ENCODE measurements at places on chromosomes 7 and 10. TPM values are rescaled to one million over a fixed set of nuclear protein-coding genes. Genes with fewer than 3 reads are reported as not detected.

LRRD1 gene
- total RNA-seq: 0.14 TPM

- no peak for DNase-seq
These were observed 29.4 kb downstream of the HGF start for GRCh38 chr7:81740403-81740802.

- no peak for DNase-seq
These were observed 86.8 kb upstream of the RSU1 start for GRCh38 chr10:16904049-16904448.

ADRB1 gene
- 0.32 TPM for total RNA-seq

- DNase-seq: no peak
These were observed 122.0 kb downstream of the TRRAP start for GRCh38 chr7:99000196-99000903.

DNA sequence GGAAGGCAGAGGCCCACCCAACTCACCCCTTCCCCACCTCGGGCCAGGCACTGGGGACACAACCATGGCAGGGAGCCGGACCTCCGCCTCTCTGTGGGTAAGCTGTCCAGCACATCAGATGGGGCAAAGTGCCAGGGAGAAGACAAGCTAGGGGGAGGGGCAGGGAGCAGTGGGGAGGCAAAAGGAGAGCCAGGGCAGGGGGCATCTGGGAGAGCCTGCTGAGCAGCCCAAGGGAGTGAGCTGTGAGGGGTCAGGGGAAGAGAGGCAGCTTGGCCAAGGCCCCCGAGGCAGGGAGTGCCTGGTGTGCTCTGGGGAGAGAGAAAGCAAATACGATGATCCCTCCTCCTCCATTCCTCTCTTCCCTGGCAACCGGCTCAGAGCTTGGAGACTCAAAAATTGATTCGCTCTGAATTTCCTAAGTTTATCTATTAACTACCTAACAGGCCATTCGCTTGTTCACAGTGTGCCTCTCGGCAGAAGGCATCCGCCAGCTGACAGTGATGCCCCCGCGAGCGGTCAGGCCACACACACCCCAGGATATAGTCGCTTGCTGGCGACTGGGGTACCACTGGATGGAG lies 4.5 kb downstream of the CAMK2B start:
- DNase-seq: no peak

GRCh38 chr7:158399762-158400161 lies 187.9 kb downstream of the PTPRN2 start:
- peak; percentile 62 for DNase-seq

DNA sequence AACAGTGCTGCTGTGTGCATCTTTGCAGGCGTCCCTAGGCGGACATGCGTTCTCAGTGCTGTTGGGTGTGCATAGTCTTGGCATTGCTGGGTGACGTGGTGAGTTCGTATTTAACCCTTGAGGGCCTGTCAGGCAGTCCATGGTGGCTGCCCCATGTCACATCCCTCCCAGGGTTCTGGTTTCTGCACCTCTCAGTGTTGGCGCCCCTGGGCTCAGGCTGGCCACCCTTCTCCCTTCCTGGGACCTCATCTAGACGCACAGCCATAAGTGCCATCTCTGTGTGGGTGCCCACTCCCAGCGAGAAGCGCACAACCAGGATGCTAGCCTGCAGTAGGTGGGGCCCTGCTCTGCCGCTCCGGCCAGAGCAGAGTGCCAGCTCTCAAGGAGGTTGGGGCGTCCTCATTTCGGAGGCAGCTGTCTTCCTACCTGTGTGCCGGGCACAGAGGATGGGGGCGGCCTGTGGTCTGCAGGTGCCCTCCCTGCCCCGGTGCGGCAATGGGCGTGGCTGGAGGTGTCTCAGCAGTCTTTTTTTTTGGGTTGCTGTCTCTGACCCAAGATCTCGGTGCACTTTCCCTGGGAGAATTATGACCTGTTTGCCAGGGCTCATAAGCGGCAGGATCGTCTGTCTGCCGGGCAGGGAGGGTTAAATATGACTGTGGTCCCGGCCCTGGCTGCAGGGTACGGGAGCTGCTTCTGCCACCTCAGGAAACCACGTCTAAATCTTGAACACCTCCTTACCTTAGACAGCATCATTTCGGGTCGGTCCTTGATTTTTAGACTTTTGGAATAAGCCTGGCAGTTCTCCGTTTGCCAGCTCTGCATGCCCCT lies 6.5 kb downstream of the INPP5A start:
- DNase-seq: peak; percentile 48

GRCh38 chr7:35032166-35032565 lies 5.1 kb downstream of the DPY19L1 start:
- no peak for DNase-seq

DNA sequence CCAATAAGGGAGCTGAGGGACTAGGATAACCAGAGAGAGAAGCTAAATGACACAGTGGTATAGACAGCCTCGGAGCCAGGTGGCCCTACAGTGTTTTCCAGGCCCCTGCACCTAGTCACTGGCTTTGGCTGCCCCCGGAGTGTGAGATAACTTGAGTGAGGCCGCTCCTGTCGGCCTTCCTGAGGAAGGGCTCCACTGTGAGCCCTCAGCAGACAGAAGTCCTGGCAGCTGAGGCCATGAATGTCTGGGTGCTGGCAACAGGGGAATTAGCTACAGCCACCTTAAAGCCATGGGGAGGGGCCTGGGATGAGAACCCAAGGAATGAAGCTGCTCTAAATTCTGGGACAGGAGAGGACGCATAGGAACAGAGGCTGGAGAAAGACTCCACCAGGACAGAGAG lies 4.6 kb upstream of the GDF10 start:
- peak; percentile 66 for DNase-seq

DNA sequence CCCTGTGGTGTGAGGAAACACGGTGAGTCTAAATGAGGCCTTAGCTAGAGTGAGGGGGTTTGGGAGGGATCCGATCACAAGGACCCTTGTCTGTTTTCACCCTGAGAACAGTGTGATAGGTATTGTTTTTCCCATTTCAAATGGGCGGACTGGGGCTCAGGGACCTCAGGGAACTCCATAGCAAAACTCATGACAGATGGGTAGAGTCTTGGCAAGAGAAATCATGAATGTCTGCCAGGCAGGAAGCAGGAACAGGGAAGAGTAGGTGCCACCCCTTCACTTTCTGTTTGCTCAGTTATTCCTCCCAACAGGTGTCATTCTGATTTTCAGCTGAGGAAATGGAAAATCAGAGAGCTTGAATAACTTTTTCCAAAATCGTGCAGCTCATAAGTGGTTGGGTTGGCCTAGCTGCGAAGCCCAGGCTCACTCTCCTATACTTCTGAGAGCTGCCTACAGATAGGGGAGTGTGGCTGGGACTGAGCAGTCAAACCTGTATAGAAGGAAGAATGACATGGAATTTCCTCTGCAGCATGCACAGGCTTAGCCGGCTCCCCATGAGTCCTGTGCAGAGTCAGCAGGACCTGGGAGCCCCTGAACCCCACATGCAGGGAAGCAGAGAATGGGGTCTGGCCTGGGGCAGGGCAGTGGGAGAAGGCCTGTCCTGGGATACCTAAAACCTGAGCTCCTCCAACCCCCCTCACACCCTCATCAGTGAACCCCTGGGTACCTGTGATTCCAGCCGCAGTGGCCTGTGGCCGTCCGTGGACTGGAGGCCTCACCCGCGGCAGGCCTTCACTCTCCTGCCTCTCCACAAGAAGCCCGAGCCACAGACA lies 17.6 kb upstream of the C10orf105 start:
- no peak for DNase-seq

LGI1 gene
- total RNA-seq: 2.6 TPM

GRCh38 chr7:130397051-130397757 lies 16.9 kb downstream of the CPA1 start:
- DNase-seq: no peak

DNA sequence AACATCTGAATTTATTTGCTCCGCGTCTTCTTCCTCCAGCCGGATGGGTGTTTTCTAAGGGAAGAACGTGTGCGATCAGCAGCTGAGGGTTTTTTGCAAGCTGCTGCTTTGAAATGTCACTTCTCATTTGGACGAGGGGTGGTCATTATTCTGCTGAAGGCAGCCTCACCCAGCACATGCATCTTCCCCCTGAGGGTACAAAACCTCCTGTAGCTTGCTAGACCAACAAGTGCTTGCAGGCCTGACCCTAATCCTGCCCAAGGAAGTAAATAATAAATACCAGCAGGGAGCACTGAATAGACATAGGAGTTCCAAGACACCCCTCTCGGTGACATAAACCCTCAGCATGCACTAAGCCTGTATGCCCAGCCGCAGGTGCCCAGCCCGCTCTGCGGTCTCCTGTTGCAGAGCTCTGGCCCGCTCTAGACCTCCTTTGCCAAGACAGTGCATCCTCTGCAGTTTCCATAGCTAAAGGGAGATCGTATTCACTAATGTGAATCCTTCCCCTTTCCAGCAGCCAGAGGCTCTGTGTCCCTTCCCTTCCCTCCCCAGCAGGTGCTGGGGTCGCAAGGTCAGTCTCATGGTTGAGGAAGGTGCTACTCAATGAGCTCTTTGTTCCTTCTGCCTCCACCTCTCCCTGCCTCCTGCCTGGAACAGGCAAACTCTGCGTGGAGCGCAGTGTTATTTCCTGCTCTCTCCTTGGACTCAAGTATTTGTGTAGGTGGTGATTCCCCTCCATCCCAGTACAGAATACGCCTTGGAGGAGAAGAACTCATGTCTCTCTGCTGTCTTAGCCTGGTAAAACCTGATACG lies 36.6 kb downstream of the SBDS start:
- DNase-seq: peak; percentile 64

- no peak for DNase-seq
These were observed 42.6 kb upstream of the ECHDC3 start for GRCh38 chr10:11699550-11700097.

DNA sequence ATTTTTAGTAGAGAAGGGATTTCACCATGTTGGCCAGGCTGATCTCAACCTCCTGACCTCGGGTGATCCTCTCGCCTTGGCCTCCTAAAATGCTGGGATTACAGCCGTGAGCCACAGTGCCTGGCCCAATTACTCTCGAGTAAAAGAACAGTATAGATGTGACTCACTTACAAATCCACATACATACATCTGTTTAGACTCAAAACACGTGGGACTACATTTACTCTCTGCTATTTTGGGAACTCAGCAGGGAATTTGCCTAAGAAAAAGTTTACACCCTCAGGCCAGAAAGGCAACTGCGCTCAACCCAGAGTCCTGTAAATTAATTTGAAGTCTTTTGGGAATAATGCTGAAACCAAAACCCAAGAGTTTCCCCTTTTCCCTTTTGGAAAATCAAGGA lies 289.7 kb downstream of the KLF6 start:
- no peak for DNase-seq

WEE2 gene
- not detected for total RNA-seq

DNA sequence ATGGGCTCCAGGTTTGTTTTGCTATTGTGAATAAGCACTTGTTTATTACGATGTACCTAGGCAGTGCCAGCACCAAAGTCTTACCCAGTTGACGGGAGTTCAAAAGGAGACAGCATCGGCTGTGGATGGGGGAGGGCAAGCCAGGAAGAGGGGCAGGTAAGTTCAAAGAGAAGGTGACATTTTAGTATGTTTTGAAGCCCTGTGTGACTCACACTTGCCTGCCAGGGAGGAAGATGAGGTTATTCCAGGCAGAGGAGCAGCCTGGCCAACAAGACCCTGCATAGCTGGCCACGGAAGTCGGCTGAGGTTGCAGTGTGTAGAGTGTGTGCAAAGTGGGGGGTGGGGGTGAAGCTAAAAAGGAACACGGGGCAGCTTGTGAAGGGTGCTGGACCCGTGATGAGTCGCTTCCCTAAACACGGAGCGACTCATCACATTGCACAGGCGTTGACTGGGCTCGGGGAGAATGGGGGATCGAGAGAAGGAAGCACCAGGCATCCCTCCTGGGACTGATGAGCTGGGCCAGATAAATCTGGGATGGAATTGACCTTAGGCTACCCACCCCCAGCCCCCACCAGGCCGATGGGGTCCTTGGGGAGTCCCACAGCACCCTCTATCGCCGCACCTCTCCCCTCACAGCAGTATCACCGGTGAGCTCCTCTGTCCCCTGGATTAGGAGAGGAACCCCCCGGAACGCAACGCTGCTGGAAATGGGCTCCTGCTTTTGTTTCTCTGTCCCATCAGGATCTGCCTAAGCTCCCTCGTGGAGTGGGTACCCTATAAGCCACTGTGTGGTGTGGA lies 97.9 kb upstream of the IKZF1 start:
- no peak for DNase-seq

DNA sequence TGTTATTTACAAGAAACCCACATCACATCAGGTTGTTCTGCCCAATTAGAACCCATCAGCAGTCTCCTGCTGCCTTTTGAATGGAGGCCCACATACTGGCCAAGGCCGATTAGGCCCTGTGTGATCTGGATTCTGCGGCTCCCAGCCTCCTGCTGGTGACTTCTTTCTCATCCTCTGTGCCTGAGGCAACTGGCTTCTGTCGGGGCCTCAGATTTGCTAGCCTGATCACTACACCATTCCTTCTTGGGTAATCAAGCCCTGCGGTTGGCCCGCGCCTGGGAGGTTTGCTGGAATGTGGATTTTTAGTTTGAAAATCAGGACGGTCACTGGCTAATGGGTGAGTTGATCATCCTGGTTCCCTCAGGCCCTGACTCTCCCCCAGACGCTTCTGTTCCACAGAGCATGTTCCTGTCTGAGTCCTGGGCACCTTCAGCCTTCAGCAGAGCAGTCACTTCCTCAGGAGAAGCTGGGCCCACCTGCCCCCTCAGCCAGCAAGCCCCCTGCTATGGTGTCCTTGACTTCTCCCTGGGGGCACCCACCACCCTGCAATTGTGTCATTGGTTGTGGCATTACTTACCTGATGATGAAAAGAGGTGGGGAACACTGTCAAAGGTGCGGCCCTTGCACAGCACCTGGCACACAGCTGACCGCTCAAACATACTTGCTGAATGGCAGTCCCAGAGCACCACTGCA lies 207.6 kb downstream of the PHTF2 start:
- no peak for DNase-seq

DNA sequence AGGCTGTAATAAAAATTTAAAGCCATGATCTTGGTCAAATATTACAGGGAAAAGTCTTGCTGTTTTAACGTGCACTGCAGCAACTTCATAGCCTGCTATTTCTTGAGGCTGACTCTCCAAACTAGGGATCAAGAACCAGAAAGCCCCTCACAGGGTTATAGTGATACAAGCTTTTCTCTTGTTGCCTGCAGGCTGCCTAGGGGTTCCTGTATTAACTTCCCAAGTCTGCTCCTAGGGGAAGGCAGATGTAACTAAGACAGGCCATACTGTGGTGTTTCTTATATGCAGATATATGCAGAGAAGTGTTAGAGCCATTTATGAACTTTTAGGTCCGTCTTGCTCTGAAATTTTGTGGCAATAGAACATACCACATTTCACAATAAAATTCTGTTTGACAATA lies 175.7 kb downstream of the FOXP2 start:
- no peak for DNase-seq

DNA sequence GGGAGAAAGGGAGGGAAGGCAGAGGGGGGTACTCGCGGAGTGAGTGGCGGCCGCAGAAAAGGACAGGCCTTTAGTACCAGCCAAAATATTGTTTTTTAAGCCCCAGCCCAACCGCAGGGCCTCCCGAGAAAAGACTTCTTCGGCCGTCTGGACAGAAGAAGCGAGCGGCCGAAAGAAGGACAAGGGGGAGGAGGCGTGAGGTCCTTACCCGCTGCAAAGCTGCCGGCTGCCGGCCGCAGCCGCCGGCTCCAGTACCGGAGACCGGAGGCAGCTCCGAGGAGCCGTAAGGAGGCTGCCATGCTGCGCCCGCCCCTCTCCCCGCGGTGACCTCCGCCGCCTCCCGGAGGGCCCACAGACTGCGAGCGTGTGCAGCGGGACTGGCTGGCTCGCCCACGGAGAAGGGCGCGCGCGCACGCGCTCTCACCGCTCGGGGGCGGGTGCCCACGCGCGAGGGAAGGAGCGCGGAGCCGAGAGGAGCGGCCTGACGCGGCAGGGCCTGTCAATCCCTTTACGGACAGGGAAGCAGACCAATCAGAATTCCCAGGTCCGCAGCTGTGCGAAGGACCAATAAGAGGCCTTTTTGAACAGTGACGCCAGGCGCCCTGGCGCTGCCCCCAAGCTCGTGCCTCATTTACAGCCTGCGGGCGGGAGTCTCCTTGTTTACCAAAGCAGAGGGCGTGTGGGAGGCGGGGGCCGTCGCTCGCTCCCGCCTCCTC lies at the start of gene HIBADH:
Gene HIBADH, minus strand, starts transcription at position 394 of the 716 bp plus-strand sequence. Its CDS starts 95 bp downstream, at position 299.
- peak; percentile 100 for DNase-seq
